ENCODE measurements at places on chromosomes 6 and 20. TPM values are rescaled to one million over a fixed set of nuclear protein-coding genes. Genes with fewer than 3 reads are reported as not detected.

DNA sequence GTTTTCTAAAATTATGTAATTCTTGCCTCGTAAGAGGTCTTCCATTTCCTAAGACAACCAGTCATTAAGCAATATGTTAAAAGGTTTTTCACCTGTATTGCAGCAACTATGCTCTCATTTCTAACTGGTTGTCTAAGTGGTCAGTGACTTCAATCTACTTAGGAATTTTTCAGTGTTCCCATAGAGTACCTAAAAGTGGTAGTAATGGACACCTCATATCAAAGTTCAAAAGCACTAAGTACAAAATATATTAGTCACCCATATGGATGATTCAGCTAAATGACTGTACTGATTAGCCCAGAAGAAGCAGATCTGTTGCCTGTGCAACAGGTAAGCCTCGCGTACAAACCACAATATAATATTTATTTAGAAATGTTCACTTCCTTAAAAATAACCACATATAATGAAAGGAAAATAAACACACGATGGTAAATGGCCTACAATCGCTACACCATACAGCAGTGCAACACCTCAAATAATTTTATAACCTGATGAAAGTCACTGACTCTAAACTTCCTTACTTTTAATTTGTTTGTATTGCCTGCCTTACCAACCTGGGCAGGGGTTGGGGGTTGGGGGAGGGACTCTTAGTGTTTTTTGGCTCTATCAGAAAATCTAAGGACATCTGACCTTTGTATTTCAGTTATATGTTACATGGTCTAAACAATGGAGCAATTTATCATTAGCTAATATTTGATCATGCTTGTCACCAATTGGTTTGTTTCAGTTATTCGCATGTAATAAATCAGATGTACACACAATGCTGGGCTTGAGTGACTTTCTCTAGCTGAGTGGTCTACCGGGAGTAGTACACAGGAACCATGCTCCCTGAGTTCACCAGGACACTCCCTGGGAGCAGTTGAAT, 105.9 kb downstream of the HIVEP2 start:
- no peaks in the 10 kb centered on the region for H3K36me3 ChIP-seq
- no peak overlapping the region for H3K4me3 ChIP-seq
- no peak overlapping the region for H3K27ac ChIP-seq
- no peak for DNase-seq

- DNase-seq = no peak
- H3K27ac ChIP-seq = no peak overlapping the region
- no peaks in the 10 kb centered on the region for H3K27me3 ChIP-seq
- H3K36me3 ChIP-seq = no peaks in the 10 kb centered on the region
Measured at GRCh38 chr6:51269876-51270275, 451.2 kb downstream of the TFAP2B start.

The SMIM13 gene
- 7.0 TPM for total RNA-seq

DNA sequence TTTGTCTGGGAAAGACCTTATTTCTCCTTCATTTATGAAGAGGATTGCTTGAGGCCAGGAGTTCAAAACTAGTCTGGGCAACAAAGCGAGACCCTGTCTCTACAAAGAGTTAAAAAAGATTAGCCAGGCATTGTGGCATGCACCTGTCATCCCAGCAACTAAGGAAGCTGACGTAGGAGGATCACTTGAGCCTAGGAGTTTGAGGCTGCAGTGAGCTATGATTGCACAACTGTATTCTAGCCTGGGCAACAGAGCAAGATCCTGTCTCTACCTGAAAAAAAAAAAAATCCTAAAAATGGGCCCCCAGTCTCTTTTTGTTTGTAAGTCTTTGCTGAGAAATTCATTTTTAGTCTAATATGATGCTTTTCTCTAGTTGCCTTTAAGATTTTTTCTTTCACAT, 29.2 kb upstream of the EIF2S2 start:
- no peak overlapping the region for H3K27ac ChIP-seq
- H3K4me1 ChIP-seq = no peaks in the 10 kb centered on the region
- no peaks in the 10 kb centered on the region for H3K36me3 ChIP-seq
- H3K27me3 ChIP-seq = no peaks in the 10 kb centered on the region

The TRERF1 gene
- 5.0 TPM for total RNA-seq

DNA sequence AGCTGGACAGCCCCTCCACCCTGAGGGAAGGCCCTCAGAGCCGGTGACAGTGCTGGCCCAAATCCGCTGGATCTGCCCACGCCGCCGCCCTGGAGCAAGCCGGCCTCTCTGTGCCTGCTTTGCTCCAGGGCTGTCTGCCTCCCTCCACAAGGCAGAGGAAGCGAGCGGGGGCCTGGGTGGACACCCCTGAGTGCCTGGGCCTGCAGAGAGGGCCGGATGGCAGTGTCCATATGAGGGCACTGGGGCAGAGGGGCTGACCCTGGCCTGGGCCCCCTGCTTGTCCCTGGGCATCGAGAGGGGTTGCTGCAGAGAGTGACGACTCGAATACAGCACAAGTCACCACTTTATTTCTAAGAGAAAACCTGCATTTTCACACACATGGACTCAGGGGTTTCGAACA, 348.6 kb downstream of the ZFAND3 start:
- no peaks in the 10 kb centered on the region for H3K36me3 ChIP-seq
- H3K4me3 ChIP-seq = no peak overlapping the region
- H3K27me3 ChIP-seq = no peaks in the 10 kb centered on the region
- H3K4me1 ChIP-seq = no peaks in the 10 kb centered on the region
- H3K27ac ChIP-seq = no peak overlapping the region

GRCh38 chr20:53757472-53757913, 163.9 kb upstream of the ZNF217 start:
- no peaks in the 10 kb centered on the region for H3K36me3 ChIP-seq
- no peaks in the 10 kb centered on the region for H3K27me3 ChIP-seq
- DNase-seq = no peak
- H3K4me3 ChIP-seq = no peak overlapping the region
- no peak overlapping the region for H3K27ac ChIP-seq

DNA sequence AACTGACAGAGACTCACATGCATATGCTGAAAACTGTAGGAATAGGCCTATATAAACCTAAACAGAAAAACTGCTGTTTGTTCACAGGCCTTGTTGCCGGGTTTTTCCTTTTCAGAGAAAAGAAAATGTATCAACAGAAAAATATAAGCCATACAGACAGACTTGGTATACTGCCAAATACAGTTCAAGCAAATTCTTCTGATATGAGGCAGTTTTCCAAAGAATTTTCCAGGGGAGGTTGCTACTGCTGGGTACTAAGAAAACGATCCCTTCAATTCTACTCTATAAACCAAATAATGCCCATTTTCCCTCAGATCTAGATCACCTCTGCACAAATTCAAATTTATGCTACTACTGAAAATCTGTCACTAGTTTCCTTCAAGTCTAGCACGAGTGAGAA, 59.4 kb downstream of the ME1 start:
- peaks cover 21% of the 10 kb centered on the region for H3K4me1 ChIP-seq
- no peaks in the 10 kb centered on the region for H3K27me3 ChIP-seq
- no peak for DNase-seq
- H3K36me3 ChIP-seq = no peaks in the 10 kb centered on the region
- H3K4me3 ChIP-seq = no peak overlapping the region

The CMTR1 gene
- total RNA-seq = 28.7 TPM

- DNase-seq = no peak
- no peaks in the 10 kb centered on the region for H3K27me3 ChIP-seq
- H3K27ac ChIP-seq = no peak overlapping the region
- H3K4me3 ChIP-seq = no peak overlapping the region
- no peaks in the 10 kb centered on the region for H3K36me3 ChIP-seq
Measured at GRCh38 chr6:150685860-150686259, 86.2 kb downstream of the PLEKHG1 start.

DNA sequence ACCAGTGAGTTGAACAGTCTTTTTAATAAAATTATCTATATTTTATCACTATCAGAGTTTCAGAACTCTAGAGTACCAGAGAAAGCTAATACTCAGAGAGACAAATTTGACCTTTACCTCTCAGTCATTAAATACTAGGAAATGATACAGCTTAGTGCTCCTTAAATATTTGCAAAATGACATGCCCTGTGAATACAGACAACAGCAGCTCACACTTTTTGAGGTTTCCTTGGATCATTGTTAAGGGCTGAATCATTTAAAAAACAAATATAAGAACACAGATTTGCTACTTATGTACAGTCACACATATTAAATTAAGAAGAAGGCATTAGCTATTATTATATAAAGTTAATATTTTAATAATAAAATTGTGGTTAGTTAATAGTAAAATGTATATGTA, 1158.7 kb upstream of the EYS start:
- H3K36me3 ChIP-seq = no peaks in the 10 kb centered on the region
- H3K4me3 ChIP-seq = no peak overlapping the region
- no peaks in the 10 kb centered on the region for H3K27me3 ChIP-seq
- no peak for DNase-seq
- no peaks in the 10 kb centered on the region for H3K4me1 ChIP-seq
- no peak overlapping the region for H3K27ac ChIP-seq

DNA sequence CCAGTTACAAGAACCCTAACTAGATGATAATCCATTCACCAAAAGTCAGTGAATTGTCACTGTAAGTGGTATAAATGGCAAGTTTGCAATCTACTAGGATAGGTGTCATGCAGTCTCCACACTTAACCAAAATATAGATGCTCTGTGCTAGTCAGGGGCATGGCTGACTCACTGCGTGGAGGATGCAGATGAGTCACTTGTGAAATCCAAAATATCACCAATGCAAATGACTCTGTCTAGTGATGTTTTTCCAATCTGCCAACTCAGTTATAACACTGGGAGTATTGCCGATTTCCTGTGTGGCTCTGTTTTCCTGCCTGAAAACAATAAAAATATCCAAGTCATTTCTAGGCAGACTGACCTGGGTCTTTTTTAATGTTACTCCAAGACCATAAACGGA, 47.8 kb upstream of the NRSN1 start:
- H3K4me1 ChIP-seq = no peaks in the 10 kb centered on the region
- H3K4me3 ChIP-seq = no peak overlapping the region
- H3K27me3 ChIP-seq = no peaks in the 10 kb centered on the region
- H3K27ac ChIP-seq = no peak overlapping the region
- DNase-seq = no peak

DNA sequence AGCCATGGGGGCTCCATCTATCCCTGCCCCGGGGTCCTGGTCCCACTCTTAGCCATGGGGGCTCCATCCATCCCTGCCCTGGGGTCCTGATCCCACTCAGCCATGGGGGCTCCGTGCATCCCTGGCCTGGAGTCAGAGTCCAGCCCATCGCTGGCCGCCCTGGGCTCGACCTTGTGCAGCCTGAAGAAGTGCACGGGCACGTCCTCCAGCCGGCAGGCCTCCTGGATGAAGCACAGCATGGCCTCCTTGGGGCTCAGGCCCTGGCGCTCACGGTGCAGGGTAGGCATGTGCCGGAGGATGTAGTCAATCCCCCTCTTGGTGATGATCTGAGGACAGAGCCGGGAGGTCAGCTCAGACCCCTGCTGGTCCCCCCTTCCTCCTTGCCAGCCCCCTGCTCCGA, 15.6 kb downstream of the FRMD1 start:
- DNase-seq = no peak
- no peaks in the 10 kb centered on the region for H3K36me3 ChIP-seq
- H3K4me1 ChIP-seq = no peaks in the 10 kb centered on the region
- no peak overlapping the region for H3K4me3 ChIP-seq
- no peaks in the 10 kb centered on the region for H3K27me3 ChIP-seq
- H3K27ac ChIP-seq = no peak overlapping the region

GRCh38 chr6:140183881-140184280, 809.4 kb upstream of the CITED2 start:
- H3K4me1 ChIP-seq = no peaks in the 10 kb centered on the region
- no peak for DNase-seq
- no peaks in the 10 kb centered on the region for H3K27me3 ChIP-seq
- H3K27ac ChIP-seq = no peak overlapping the region
- H3K36me3 ChIP-seq = no peaks in the 10 kb centered on the region

DNA sequence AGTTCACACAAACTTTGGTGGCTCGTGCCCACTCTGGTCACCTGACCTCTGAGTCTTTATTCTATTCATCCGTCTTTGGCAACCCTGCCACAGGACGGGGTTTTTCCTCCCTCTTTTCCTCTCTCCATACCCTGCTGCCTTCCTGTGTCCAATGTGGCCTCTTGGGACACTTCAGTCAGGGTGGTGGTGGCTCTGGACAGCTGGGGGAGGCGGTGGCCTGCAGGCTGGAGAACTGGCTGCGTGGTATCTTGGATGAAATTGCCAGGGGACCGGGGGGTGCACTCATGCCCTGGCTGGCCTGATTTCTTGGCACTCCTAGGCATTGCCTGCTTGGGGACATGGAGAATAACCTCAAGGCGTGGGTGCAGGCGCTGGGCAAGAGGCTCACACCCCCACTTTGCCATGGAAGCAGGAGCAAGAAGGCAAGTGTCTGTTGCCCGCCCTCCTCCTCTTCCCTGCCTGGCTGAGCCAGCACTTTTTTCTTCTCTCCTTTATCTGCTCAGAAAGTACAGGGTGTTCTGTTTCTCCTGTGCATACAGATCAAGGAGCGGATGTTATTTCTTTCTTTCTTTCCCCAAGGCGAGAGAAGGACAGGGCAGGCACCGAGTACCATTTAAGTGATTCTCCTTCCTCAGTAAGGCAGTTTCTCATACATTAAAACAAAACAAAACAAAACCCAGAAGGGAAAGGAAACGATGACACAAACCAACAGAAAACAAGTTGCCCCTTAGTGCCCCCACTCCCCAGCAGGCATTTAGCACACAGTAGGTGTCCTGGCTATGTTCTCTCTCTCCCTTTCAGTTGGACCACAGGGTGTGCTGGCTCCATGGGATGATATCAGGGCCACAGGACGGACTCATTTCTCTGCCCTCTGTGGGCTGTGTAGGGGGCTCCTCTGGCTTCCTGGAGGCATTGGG, 155.5 kb upstream of the RNF24 start:
- H3K4me3 ChIP-seq = no peak overlapping the region
- no peaks in the 10 kb centered on the region for H3K36me3 ChIP-seq
- no peaks in the 10 kb centered on the region for H3K27me3 ChIP-seq
- DNase-seq = no peak
- H3K4me1 ChIP-seq = peaks cover 14% of the 10 kb centered on the region
- peak overlapping the region; percentile 51 for H3K27ac ChIP-seq

GRCh38 chr6:15615802-15616201, 47.0 kb downstream of the DTNBP1 start:
- H3K4me3 ChIP-seq = no peak overlapping the region
- no peaks in the 10 kb centered on the region for H3K36me3 ChIP-seq
- H3K4me1 ChIP-seq = no peaks in the 10 kb centered on the region
- no peaks in the 10 kb centered on the region for H3K27me3 ChIP-seq
- DNase-seq = no peak

DNA sequence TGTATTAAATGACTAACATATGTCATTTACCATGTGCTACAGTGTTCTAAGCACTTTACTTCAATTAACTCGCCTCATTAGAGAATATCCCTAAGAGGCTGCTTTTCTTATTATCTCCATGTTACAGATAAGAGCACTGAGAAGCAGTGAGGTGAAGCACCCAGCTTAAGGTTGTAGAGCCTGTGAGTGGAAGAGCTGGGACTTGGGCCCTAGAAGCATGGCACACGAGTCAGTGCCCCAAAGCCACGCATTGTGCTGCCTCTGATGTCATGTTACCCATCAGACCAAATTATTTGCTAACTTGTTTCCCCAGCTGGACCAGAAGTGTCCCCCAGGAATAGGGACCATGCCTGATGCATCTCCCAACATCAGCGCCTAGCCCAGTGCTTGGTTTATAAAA, 34.1 kb downstream of the POFUT1 start:
- no peak overlapping the region for H3K4me3 ChIP-seq
- no peaks in the 10 kb centered on the region for H3K36me3 ChIP-seq
- no peaks in the 10 kb centered on the region for H3K4me1 ChIP-seq
- H3K27me3 ChIP-seq = no peaks in the 10 kb centered on the region

GRCh38 chr20:17612287-17612991, 42.6 kb downstream of the DSTN start:
- peak overlapping the region; percentile 69 for H3K27ac ChIP-seq
- H3K4me3 ChIP-seq = no peak overlapping the region
- no peaks in the 10 kb centered on the region for H3K27me3 ChIP-seq
- peak; percentile 47 for DNase-seq
- peaks cover 17% of the 10 kb centered on the region for H3K4me1 ChIP-seq
- H3K36me3 ChIP-seq = no peaks in the 10 kb centered on the region
